ENCODE measurements at places on chromosomes 3 and 15. TPM values are rescaled to one million over a fixed set of nuclear protein-coding genes. Genes with fewer than 3 reads are reported as not detected.

DNA sequence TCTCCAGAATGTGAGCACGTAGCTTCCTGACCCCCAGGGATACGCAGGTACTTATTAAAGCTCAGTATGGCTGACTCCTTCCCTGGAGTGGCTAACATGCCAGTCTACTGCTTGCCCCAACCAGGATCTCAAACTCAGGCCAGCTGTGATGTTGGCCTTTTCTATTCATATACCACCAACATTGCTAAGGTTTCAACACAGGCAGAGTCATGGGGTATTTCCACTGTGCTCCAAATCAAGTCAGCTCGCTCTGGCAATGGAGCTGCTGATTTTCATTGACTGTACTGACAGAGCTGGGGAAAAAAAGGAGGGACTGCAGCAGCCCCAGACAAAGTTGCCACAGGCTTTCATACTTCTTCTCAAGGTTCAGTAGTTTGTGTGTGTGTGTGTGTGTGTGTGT lies 87.0 kb downstream of the CFAP20DC start:
- no peak for DNase-seq

GRCh38 chr15:94703596-94703995 lies 472.2 kb downstream of the MCTP2 start:
- DNase-seq, result no peak

The JMJD7 gene
- total RNA-seq, result 14.8 TPM

The FBXW12 gene
- total RNA-seq, result 2.0 TPM

The SH2D7 gene
- not detected for total RNA-seq

DNA sequence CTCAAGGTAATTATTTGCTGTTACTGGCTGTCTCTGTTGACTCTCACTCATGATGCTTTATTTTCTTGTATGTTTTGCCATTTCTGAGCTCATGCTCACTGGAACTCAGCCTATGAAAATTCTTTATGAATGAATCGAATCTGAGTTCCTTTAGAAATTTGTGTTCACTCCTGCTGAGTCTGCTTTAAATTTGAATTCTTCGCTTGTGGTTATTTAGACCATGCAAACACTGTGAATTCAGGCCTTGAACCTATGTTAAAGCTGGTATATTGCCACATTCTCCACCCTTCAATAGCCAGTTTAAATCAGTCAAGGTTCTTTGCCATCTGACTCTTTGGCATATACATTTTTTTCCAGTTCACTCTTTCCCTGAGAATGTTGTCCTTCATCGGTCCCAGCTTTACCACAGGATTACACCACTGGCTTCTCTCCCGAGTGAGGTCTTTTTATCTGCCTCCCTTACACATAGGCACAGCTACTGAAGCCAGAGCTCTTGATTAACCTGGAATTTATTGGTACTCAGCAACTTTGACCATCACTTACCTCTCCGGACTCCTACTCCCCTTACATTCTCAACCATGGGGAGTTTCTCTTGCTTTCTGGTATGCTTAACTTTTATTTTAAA lies 400.6 kb downstream of the VPS13C start:
- DNase-seq, result no peak

DNA sequence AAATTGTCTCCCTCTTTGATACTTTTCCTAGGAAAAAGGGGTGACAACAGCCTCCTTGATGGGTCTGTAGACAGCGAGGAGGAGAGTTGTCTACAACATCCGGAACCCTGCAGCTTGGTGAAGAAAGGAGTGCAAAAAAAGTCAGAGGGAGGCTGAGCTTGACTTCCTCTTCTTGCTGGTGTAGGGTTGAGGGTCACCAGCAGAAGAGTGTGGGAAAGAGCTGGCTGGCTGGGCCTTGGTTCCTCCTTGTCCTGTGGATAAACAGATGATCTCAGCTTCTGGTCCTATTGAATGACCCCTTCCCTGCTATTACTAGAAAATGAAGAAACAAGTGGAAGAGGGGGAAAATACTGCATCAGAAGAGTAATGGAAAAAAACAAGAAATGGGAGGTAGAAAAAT lies 20.4 kb downstream of the SLC7A14 start:
- no peak for DNase-seq

- peak; percentile 40 for DNase-seq
These were observed 59.4 kb downstream of the TMEM44 start for GRCh38 chr3:194573680-194574437.
